ENCODE measurements at places on chromosomes 2 and 18.

- no peak for DNase-seq
Observed at GRCh38 chr2:213281156-213281555, 3.1 kb upstream of the SPAG16 start.

DNA sequence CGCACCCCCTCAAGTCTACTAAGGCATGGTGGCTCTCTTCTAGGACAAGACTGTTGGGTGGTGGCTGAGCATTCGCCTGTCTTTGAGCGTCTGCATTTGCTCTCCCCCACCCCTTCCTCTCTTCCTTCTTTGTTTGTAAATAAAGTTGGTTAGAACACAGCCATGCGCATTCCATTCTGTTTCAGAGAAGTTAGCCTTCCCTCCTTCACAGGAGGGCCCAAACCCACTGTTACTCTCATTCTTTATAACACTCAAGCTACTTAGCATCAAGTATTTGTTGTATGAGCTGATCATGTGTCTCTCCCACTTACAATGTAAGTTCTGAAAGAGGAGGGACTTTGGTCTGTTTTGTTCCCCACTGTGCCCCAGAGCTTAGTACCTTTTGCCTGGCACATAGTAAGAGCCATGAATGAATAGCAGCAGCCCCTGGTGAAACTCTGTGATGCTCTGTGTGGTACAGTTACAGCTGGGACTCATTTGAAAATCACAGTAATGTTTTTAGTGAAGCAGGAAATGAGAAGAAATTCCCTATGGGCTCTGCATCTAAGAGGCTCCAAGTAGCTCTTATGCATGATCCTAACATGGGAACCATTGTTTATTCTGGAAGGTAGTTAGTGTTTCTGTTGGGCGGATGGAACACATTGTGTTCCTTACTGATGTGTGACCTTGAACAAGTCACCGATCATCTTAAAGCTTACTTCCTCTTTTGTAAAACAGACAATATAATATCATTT lies 7.7 kb downstream of the MGAT5 start:
- DNase-seq, result no peak

GRCh38 chr2:30201990-30202389 lies 29.3 kb upstream of the LBH start:
- DNase-seq, result no peak

DNA sequence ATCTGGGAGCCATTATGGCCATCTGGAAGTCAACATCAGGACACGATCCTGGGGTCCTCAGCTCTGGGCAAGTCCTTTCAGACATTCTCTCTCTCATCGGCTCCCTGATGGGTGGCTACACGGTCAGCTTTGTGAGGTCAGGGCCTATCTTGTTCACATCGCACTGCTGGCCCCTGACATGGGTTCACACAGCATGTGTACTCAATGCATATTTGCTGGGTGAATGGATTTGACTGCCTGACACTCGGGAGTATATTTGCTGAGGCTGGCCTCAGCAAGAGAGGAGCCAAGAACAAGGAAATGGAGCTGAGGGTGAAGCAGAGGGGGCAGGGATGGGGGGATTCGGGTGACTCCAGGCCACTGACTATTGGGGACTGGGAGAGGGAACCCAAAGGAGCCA lies 50.5 kb downstream of the SLC4A5 start:
- DNase-seq, result no peak

GRCh38 chr2:15675456-15676195 lies 84.0 kb downstream of the DDX1 start:
- no peak for DNase-seq

DNA sequence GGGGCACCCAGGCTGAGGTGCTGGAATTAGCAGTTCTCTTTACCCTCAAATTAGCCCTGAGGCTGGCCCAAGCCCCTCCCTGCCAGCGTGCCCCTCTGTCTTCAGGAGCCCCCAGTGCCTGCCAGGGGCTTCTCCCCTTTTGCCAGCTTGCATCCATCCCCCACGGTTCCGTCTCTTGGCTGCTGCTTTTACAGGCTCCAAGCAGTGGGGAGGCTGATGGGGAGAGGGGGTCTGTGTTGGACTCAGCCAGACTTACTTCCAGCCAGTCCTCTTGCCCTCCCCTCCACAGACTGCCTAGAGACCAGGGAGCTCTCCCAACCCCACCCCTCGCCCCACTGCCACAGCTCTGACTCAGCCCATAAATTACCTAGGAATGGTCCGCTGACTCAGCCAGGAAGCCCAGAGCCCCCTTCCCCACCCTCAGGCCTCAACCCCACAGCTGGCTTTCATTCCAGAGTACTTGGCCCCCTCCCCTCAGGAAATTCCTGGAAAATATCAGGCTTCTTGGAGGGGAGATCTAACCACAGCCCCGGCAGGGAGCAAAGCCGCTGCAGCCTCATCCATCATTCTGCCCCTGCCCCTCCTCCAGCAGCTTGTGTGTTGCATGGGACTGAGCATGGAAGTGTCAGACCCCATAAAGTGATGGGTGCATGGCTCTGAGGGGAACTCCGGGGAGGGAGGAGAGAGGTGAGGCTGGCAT lies 184.6 kb downstream of the ZFP36L2 start:
- DNase-seq, result peak; percentile 79

DNA sequence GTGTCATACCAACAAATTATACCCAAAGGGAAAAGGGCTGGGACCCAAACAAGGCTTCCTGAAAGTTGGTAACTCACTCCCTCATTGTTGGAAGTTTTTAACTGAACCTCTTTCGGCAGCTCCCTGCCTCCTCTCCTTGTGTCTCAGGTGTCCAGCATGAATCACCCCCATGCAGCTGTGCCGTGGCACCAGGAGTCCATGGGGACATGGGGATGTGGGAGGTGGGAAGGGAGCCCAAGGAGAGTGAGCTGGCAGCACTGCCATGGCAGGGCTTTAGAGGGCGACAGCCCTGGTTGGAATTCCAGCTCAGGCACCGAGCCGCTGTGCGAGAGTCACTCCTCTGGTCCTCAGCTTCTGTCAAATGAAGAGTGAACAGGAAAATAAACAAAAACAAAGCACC lies 12.5 kb upstream of the GYPC start:
- no peak for DNase-seq

- no peak for DNase-seq
Observed at GRCh38 chr2:187554011-187554703, at the start of gene TFPI. TFPI (minus strand) TSS chr2:187554435; CDS start chr2:187503768, 50,667 bp downstream.

- DNase-seq, result no peak
Observed at GRCh38 chr18:79924814-79925731, 26.4 kb downstream of the SLC66A2 start.

DNA sequence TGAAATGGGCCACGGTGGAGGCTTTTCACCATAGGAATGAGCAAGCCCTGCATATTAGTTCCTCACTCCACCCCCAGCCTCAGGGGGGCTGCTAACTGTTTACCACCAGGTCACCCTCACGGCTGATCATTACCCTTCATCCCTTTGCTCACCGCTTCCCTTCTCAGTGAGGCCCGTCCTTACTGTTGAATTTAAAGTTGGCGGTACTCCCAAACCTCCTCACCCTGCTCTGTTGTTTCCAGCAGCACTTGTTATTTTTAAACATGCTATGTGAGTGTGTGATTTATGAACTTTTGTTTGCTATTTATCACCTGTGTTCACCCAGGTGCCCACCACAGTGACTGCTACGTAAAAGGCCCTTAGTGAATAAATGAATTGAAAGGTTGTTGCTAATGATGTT lies 243.6 kb downstream of the ZNF407 start:
- no peak for DNase-seq

DNA sequence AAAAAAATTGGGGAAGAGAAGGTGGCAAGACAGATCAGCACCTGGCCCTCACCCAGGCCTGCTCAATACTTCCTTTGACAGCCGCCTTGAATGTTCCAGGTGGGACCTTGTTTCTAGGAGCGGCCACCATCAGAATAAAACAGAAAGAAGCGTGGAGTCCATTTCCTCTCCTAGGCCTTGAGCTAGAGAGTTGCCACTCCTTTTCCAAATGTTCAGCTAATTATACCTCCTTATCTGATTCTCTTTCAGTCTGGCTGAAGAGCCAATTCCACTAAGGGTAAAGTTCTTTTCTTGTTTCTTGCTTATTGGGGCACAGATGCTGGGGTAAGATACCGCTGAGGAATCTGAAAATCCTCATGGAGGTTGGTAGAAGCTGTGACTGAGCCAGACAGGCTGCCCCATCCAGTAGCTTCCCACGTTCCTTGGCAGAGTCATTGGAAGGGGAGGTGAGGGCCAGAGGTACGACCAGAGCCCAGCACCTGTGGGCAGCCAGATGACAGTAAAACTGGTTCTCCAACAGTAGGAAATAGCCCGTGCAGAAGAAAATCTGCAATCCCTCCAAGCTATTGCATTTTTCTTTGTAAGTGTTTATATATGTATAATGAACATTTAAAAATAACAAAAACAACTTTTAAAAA lies 51.5 kb downstream of the PLB1 start:
- no peak for DNase-seq

- DNase-seq, result no peak
Observed at GRCh38 chr2:44130441-44130840, 38.2 kb upstream of the PPM1B start.

DNA sequence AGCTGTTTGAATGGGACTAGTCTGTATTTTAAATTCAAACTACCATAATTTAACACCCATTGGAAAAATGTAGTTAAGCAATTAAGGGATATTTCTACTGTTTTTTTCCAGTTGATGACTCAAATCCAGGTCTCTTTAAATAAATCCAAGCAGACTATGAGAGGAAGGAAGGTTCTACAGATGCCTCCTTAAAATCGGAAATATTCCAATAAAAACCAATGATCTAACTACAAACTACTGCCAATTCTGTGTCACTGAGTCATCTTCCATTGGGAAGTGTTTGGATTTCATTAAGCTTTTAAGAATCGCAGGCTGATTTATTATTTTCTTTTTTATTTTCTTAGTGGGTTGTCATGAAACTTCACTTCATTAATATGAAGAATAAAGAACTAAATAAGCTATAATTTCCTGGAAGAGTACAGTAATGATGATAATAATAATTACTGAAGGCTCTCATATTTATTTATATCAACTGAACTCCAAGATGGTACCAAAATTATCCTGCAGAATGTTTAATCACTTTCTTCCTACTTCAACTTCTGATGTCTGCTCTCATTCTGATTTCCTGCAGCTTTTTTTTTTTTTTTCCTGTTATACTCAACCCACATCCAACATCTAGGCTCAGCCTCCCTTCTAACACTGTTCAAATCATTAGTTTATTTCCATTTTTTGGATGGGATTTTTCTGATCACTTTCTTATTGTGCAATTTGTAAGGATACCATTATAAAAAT lies 166.3 kb upstream of the FN1 start:
- DNase-seq, result no peak

- DNase-seq, result no peak
Observed at GRCh38 chr2:107634172-107634571, 192.5 kb upstream of the RGPD4 start.

- DNase-seq, result no peak
Observed at GRCh38 chr2:179856205-179856604, 5.2 kb downstream of the ZNF385B start.

- DNase-seq, result no peak
Observed at GRCh38 chr18:12599543-12599942, 58.4 kb downstream of the SPIRE1 start.

- DNase-seq, result no peak
Observed at GRCh38 chr2:72138921-72139381, 8.7 kb downstream of the CYP26B1 start.

- DNase-seq, result no peak
Observed at GRCh38 chr2:622357-622756, 54.8 kb downstream of the TMEM18 start.

DNA sequence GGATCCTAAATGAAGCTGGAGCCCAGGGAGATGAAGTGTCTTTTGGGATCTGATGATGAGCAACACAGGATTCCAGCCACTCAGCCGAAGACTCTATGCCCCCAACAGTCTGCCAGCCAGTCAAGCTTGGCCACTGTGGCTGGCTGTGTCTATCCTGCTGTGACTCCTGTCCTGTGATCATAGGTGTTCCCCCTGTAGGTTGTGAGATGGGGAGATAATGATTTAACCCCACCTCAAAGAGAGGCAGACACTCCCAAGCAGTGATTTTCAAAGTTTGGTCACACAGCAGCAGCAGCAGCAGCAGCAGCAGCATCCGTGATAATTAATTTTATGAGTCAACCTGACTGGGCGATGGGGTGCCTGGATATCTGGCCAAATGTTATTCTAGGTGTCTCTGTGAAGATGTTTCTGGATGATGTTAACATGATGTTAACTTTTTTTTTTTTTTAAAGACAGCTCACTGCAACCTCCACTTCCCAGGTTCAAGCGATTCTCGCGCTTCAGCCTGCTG lies 21.4 kb upstream of the RHOB start:
- no peak for DNase-seq

DNA sequence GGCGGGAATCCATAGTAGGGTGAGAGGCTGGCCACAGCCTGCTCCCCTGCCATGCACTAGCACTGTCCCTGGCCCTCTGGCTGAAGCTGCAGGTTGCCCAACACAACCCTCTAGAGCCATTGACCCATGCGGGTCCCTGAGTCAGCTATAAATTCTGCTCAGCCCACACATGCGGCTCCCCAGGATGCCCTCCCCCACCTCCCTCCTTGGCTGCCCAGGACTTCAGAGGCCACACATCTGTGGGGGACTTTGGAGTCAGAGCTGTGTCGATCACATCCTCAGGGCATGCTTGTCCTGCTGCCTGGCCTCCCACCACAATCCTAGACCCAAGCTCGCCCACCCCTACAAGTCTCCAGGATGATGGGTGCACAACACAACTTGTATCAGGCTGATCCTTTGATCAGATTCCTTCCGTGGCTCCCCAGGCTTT lies 97.0 kb downstream of the TFCP2L1 start:
- no peak for DNase-seq

GRCh38 chr2:176746411-176746810 lies 466.2 kb upstream of the HNRNPA3 start:
- DNase-seq, result no peak

GRCh38 chr2:141856215-141856919 lies 274.4 kb downstream of the LRP1B start:
- DNase-seq, result no peak

DNA sequence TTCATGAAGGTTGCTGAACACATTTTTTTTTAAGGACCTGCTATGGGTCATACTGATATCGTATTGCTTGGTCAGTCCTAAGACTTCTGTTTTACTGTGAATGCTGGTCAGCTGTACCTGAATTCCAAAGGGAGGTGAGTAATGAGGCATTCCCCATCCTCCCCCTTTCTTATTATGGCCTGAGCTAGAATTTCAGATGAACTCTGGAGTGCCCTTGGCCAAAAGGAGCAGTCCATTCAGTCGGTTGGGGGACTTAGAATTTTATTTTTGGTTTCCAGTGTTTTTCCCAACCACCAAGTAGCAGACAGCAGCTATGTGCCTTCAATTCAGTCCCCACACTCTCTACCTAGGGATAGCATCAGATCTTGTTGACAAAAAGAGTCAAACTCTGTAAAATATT lies 26.9 kb upstream of the PDCL3 start:
- no peak for DNase-seq
